ENCODE measurements at places on chromosomes 13 and 19.
A peak's percentile ranks its signal among the peaks of the same experiment; 100 is the strongest.

DNA sequence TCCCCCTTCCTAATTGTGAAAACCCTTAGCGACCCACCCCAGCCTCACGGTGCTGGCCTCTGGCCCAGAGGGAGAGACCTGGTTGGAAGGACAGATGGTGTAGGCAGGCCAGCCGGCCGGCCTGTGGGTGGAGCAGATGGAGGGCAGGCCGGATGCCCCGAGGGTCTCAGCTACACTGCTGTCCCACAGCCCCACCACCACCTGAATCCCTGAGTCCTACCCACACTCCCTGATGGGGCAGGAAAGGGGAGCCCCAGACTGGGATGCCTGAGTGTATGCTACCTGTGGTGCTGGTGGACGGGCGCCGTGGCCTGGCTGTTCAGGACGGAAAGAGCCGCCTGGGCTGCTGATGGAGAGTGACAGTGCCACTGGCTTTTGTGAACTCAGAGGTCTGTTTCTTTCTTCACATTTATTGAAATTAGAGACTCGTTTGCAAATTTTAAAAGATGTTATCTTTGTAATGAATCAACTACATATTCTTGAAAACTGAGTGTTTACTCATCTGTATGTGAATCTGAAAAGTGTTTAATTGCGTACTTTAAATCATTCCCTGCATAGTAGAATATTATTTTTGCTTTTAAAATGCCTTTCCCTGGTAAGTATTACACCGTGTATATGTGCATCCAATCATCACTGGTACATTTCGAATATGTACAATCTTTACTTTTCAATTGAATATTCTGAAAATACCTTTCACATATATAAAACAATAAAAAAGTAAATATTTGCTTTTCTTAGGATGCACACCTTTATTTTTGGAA, 35.7 kb downstream of the TFDP1 start:
- DNase-seq: no peak

- DNase-seq: no peak
Observed at GRCh38 chr13:58266271-58266670, 634.7 kb downstream of the PCDH17 start.

DNA sequence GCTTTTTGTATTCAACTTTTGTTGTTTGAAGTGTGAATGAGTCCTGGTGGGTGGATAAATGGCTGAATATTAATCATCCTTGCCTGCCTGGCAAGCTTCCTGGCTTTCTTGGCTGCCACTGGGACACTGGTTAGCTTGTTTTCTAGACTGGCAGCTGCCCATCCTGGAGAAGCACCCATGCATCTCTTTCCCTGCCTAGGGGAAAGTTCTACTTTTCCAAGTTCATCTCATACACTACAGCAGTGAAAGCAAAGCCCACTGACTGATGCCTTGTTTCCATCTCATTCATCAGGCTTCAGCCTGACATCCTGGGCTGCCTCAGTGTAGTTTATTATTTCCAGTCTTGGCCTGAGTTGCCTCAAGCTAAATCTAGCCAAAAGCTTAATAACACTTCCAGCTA, 244.8 kb downstream of the PCDH20 start:
- DNase-seq: no peak

- no peak for DNase-seq
Observed at GRCh38 chr19:2533686-2534422, 57.9 kb downstream of the GADD45B start.

DNA sequence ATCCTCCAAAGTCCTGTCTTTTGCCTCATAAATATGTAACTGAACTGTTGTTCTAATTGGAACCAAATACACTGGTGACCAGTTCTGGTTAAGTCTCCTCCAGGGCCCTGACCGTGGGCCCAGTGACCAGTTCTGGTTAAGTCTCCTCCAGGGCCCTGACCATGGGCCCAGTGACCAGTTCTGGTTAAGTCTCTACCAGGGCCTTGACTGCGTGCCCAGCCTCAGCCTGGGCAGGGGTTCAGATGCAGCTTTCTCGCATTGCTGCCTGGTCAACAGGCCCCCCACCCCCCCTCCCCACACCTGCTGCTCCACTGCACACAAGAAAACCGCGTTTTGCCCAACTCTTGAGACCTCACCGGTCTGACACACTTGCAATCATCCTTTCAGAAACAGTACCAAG, 3.8 kb upstream of the GRTP1 start:
- no peak for DNase-seq

DNA sequence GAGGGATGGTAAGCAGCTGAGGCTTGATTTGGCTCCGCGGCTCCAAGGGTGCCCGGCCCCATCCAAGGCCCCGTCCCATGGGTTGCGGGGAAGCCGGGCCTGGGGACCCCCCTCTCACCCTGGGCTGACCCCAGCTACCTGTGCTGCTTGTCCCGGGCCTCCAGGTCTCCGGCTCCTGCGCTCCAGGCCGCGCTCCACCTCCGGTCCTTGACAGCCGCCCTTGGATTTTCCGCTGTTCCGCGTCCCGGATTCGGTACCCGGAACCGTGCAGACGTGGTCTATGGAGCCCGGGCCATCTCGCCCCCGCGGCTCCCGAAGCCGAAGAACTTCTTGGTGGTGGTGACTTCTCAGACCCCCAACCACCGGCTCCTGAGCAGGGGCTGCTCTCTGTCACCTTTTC, 48.3 kb upstream of the C1QTNF9B start:
- DNase-seq: no peak

GRCh38 chr13:97889803-97890202, 63.7 kb upstream of the IPO5 start:
- DNase-seq: no peak

DNA sequence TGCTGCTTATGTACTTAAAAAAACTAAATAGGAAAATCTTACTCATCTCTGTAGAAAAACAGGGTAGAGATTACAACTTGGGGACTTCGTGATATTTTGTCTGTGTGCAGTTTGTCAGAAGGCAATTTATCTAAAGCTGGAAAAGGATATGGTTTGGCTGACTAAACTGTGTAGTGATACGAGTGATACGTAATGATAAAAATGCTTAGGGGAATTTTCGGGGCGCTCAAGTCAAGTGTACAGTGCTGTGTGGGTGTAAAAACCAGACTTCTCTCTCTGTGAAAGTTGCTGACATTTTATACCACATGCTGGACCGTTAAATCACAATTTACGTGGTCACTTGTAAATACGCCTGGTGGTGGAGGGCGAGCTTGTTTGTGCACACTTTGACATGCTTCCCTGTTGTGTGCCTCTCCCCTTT, 221.7 kb downstream of the KCNRG start:
- no peak for DNase-seq

GRCh38 chr13:29958476-29958875, 108.1 kb upstream of the UBL3 start:
- DNase-seq: no peak

- no peak for DNase-seq
Observed at GRCh38 chr13:29454931-29455481, 140.5 kb downstream of the SLC7A1 start.

DNA sequence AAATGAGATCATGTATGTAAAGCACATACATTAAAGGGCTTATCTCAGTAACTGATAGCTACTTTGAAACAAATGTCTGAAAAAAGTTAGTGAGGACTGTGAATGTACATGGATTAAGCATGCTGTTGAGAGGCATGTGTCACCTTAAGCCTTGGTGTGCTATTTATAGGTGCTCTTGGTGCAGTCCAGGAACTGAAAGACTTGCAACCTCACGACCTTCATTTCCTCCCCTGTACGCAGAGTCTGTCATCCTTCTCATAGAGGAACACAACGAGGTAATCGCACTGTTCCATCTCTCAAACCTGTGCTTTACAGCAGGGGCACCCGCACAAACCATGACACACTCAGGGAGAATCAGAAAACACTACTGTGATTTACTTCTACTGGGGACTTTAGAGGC, 65.6 kb downstream of the UFM1 start:
- no peak for DNase-seq

- no peak for DNase-seq
Observed at GRCh38 chr19:46953955-46954501, 65.6 kb upstream of the NPAS1 start.

GRCh38 chr13:54241719-54242118, 1213.1 kb downstream of the OLFM4 start:
- no peak for DNase-seq

DNA sequence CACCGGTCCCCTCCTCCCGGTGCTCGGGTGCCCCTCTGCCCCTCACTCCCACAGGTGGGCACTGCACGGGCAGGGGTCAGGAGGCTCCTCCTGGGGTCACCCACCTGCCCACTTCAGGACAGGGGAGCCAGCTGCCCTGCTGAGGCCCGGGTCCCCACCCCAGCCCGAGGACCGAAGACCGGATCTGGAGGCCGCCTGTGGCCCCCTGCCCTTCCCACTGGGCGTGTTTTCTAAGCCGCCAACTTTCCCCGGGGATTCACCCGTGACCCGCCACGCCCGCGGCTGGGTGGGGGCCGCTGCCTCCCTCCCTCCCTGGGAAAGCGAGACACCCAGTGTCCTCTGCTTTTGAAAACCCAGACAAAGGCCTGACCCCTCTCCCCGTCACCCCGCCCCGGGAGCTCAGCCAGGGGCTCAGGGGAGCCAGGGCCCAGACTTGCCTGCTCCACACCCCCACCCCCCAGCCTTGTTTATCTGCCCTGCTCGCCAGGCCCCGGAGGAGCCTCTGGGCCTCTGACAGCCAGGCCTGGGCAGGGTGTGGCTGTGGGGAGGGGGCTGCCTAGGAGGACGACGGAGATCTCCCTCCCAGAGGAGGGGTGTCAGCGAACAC, 1.3 kb downstream of the PALM start:
- no peak for DNase-seq

- DNase-seq: peak; percentile 75
Observed at GRCh38 chr19:47863514-47863936, 4.5 kb downstream of the TPRX2 start.

GRCh38 chr19:12665281-12665573, 1.3 kb downstream of the MAN2B1 start:
- DNase-seq: peak; percentile 14

GRCh38 chr19:20926796-20927195, 3.7 kb downstream of the ZNF85 start:
- no peak for DNase-seq

DNA sequence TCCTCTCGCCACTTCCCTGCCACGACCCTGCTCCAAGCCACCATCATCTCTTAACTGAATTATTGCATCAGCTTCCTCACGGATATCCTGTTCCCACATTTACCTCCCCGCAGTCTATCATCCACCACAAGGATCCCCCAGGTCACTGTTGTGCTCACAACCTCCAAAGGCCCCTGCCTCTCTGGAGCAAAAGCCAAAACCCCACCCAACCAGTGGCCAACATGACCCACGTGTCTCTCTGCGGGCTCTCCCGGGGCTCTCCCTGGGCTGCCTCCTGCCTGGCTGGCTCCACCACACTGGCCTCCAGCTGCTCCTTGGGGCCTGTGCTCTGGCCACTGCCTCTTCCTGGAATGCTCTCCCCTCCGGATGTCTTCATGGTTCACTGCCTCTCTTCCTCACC, 809.3 kb downstream of the UQCRFS1 start:
- no peak for DNase-seq

DNA sequence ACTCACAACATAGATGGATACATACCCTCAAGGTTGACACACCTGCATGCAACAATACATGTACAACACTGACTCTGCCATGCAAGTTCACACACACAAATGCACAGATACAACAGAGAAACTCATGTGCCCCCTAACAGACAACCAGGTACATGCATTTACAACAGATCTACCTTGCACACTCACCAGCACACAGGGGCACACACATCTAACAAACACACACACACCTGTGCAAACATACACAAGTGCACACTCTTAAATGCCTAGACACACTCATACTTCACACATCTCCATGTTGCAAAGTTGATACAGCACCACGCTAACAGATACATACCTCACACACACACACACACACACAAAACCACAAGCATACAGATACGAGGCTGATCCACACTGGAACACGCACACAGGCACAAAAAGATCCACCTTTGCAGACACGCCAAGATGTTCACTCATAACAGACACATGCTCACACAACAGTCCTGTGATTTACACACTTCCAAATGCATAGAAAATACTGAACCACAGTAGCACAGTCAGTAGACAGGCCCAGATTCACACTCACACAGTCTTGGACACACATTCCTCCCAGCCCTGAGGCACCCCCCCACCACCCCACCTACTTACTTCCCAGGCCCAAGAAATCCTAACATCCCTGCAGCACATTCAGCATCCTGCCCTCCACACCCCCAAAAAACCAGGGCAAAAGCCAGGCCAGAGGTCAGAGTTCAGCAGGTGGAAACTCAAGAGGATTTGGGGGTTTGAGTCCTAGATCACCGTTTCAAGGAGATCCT, 1.4 kb downstream of the LRFN1 start:
- DNase-seq: no peak

GRCh38 chr19:50607874-50608785, 31.6 kb downstream of the SYT3 start:
- DNase-seq: peak; percentile 67

GRCh38 chr13:70080012-70080411, 27.6 kb upstream of the ATXN8OS start:
- no peak for DNase-seq

DNA sequence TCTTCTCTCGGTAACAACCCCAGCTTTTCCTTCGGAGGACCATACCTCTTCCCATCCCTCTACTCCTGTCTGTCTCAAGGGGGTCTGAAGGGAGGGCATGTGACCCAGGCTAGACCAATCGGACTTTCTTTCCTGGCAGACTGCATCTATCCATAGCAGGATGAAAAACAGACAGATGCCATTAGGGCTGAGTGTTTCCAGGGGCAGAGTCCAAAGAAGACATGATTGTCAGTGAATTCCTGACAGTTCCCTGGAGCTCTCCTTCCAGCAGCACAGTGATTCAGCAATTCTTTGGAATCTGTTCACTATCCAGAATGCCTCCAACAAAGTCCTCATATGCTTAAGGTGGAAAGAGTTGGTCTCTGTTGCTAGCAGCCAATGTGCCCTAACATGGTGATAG, 189.8 kb downstream of the KCTD12 start:
- DNase-seq: no peak

GRCh38 chr13:80237646-80238045, 103.3 kb downstream of the SPRY2 start:
- DNase-seq: no peak

DNA sequence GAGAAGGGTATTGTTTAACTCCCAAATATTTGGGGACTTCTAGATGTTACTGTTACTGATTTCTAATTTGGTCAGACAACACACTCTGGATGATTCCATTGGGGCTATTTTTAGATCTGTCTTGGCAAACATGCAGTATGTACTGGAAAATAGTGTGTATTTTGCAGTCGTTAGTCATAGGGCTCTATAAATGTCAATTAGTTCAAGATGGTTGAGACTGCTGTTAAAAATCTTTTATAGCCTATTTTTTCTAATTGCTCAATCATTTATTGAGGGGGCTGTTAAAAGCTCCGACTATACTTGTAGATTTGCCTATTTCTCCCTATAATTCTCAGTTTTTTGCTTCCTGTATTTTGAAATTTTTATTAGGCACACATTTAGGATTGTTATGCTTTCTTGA, 31.4 kb downstream of the PPP5C start:
- no peak for DNase-seq

DNA sequence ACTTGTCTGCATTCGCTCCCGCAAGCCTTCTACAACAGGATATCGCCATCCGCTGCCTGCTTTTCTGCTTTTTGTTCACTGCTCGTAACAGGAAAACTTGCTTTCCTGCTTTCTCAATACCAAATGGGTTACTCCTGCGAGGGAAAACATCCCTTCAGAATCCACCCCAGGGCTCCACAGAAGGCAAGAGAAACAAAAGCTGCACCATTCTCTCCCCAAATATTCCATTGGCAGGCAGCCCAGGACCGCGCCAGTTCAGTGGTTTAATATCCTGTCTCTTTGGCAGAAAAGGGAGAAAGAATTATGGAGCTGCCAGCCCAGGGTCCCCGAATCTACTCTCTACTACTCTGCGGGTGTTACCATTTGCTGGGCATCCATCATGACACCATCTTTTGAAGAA, 84.7 kb upstream of the DOCK9 start:
- DNase-seq: no peak
